MG63 (cell line): ENCODE measurements at places on chromosomes 11 and 22. TPM values are rescaled to one million over a fixed set of nuclear protein-coding genes. Genes with fewer than 3 reads are reported as not detected.

The HEPHL1 gene
- not detected in 2 replicates for total RNA-seq

The NLRP6 gene
- total RNA-seq: not detected in 2 replicates

The DGAT2 gene
- 8.6 and 10.3 TPM in 2 replicates for total RNA-seq

The GAL3ST3 gene
- not detected in 2 replicates for total RNA-seq

The PRR33 gene
- total RNA-seq: not detected in 2 replicates

DNA sequence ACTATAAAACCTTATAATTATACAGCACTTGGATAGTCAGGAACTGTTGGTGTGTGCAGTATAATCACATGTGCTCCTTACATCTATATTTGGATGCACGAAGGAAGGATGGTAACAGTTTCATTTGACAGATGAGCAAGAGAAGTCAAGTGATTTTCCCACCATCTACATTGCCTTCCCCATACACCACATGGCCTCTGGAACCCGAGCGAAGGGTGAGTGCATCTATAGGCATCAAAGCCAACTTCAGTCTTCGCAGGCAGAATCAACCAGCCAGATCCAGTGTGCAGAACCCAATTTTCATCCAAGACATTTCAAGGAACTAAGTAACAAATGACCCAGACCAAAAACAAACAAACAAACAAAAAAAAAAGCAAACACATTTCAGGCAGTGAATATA lies 85.1 kb upstream of the BLID start:
- DNase-seq: no peak

DNA sequence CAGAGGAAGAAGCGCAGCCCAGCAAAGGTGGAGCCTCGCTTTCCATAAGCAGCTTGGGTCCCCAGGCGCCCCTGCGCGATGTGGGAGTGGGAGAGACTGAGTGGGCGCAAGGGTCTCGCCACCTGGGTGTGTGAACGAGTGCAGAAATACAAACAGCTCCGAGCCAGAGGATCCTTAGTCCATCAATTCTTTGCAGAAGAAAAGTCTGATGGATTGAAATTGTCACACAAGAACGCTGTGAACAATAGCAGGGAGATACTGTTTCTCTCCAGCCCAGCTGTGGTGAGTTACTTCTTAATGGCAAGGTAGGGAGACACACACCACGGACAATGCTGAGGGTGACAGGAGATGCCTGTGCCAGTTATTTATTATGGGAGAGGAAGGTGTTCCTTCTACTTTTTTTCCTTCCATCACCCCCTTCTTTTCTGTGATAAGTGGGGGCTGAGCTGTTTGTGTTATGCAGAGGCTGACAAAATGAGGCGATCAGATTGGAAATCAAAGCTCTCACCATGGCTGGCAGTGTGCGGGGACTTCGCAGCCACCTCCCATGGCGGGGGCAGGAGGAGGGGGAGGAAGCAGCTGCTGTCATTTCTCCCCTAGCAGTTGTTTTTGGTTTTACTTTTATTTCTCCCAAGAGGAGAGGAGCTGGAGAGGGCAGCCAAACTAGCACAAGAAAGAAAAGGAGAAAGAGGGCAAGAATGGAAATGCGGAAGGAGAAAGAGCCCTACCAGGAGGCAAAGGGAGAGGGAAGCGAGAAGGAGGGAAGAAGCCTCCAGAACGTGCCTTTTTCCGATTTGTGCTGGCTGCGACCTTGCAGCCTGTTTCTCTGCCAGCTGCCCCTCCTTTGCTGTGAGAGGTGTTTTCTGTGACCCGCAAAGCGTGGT lies 755.8 kb downstream of the NTM start:
- DNase-seq: peak; percentile 55

- no peak for DNase-seq
These were observed 732.7 kb downstream of the TBC1D22A start for GRCh38 chr22:47495110-47495509.

DNA sequence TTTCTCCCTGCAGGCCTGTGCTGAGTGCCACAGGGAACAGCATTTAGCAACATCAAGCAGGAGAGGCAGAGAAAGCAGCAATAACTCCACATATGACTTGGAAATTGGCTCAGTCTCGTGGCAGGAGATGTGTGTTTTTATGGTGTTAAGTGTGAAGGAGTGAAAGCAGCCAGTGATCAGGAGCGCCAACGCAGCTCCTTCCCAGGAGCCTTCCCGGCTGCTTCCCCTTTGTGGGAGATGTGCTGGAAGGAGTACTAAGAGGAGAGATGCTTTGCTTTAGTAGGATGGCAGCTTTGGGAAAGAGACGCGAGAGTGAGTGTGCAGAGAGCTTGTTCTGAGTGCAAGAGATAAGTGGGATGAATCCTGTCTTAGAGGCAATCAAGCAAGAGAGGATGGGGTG lies 54.7 kb upstream of the KIRREL3 start:
- DNase-seq: no peak

GRCh38 chr11:63879598-63880402 lies 37.2 kb downstream of the RCOR2 start:
- peak; percentile 42 for DNase-seq

GRCh38 chr22:23010430-23010829 lies 59.9 kb upstream of the GNAZ start:
- DNase-seq: no peak

DNA sequence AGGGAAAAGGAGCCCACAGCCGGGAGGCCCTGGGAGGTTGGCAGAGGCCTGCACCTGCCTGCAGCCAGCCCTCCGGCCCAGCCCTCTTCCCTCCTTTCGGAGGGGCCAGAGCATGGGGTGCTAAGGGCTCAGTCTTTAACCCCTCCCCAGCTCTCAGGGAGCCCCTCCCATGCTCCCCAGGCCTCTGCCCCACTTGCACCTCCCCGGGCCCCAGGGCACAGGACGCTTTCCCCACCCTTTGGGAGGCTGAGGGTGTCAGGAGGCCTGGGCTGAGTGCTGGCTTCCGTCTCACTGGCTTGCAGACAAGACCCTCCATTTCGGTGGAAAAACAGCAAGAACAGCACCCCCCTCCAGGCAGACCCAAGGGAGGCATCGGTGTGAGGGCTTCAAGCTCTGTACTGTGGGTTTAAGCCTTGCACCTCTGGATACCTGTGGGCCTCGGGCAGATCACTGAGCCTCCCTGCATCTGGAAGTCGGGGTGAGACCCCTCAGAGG lies 7.3 kb downstream of the ASCL2 start:
- DNase-seq: no peak

DNA sequence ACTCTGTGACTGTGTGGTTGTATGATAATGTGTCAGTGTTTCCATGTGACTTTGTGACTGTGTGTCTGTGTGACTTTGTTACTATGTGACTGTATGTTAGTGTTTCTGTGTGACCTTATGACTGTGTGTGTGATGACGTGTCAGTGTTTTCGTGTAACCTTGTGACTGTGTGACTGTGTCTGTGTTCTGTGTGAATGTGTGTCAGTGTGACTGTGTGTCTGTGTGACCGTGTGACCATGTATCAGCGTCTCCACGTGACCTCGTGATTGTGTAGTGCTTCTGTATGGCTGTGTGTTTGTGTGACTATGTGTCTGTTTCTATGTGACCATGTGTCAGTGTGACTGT lies 9.5 kb upstream of the PKNOX2 start:
- no peak for DNase-seq

GRCh38 chr22:32917577-32918354 lies 116.3 kb downstream of the TIMP3 start:
- no peak for DNase-seq

DNA sequence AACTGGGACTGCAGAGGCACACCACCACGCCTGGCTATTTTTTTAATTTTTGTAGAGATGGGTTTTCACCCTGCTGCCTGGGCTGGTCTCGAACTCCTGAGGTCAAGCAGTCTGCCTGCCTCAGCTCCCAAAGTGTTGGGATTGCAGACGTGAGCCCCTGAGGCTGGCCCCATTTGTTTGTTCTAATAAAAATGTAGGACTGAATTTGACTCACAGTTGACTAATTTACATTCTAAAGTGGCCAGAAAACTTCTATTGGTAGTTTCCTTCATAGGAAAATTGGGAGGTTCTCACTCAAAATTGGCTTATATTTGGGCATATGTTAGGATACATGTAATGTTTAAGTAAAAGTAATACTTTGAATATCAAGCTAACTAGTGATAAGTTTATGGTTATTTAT lies 35.0 kb downstream of the PPFIA1 start:
- DNase-seq: peak; percentile 21

DNA sequence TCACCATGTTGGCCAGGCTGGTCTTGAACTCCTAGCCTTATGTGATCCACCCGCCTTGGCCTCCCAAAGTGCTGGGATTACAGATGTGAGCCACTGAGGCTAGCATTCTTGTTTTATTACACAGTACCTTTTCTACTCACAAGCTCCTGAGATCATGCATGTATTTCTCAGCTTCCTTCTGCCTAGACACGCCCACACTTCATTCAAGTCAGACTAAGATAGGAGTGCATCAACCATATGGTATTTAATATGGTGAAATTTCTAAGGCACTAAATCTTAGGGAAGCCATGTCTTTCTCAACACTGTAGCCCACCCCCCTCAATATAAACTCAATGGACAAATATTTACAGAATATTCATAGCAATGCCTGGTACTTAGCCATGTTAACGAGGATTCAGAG lies 62.1 kb downstream of the SLC25A17 start:
- DNase-seq: no peak

DNA sequence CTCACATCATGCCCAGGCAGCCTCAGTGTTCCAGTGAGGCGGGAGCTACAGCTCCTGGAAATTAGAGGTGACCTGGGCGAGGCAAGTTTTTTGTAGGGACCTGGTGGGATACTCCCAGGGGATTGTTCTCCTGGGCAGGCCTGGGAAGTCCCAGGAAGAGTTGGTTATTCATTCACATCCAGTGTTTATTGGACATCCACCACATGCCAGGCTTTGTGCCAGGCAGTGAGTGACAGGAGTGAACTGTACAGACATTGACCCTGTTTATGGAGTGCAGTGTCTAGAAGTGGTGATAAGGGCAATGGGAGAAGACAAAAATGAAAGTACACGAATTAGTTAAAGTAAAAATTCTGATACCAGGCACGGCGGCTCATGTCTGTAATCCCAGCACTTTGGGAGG lies 29.4 kb downstream of the YWHAH start:
- DNase-seq: peak; percentile 15

DNA sequence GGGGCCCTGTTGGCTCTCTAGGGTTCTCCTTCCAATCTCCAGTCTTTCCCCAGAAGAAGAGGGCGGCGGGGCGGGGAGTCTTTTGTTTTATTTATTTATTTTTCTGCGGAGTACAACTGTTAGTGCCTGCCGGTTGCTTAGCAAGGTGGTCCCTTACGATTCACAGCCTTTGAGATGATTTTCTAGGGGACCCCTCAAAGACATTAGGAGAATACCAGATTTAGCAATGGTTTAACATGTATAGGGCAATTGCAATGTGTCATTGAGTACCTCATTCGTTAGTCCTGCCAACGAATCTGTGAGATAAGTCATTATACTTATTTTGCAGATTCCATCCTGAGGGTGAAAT lies 307 bp upstream of the MRPL16 start:
- no peak for DNase-seq

DNA sequence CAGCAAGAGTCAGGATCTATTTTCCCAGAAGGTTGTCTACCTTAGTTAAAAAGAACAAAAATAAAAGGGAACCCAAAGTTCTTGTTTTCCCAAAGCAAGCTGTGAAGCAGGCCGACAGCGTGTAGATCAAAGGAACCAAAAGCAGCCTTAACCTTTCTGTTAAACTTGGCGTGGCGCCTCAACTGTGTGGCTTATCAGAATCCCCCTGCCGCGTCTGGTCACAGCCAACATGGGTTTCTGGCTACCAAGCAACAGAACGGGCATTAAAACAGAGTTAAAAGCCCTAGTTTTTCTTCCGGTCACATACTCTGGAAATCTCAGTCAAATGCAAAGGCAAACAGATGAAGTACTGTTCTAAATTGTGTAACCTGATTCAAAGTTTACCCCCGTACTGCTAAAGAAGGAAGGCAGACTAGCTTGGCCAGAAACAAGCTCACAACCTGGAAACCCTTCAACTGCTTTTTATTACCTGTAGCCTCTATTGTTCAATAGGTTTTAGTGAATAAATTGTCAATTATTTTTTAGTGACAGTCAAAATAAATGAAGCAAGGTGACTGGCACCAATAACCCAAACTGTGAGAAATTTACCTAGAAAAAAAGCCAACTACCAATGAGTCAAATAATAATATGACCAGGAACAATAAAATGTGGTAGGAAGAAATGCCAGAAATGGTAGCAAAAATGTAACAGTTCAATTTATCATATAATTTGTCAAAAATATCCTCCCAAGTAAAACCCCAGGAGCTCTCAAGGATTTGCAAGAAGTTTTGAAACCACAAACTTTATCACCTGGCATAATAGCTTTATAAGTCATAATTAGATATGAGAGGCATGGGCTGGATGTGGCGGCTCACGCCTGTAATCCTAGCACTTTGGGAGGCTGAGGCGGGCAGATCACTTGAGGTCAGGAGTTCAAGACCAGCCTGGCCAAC lies 21.4 kb downstream of the CHKA start:
- DNase-seq: no peak

GRCh38 chr11:32511926-32512325 lies 71.7 kb upstream of the EIF3M start:
- no peak for DNase-seq

DNA sequence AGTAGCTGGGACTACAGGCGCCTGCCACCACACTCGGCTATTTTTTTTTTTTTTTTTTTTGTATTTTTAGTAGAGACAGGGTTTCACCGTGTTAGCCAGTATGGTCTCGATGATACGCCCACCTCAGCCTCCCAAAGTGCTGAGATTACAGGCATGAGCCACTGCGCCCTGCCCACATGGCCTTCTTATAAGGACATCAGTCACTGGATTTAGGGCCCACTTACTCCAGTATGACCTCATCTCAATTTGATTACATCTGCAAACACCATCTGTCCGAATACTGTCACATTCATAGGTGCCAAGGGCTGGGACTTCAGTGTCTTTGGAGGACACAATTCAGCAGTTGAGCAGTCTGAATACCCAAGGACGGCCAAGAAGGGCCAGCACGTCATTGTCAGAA lies 8.2 kb upstream of the PRR5 start:
- DNase-seq: no peak

DNA sequence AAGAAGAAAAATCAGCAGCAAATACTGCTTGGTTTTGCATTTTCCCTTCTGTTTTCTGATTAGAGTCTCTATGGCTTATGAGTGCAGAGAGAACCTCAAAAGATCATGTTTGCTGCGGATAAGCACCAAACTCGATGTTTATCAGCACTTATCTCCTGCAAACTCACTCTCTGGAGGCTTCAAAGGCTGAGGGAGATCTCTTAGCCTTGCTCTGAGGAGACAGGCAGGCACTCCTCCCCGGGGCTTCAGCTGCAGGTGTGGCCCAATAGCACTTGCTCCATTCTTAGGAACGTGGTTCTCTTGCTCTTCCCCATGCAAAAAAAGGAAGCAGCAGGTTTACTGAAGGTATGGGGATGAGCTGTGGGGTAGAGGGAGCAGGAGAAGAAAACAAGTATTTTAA lies 45.1 kb downstream of the FLI1 start:
- DNase-seq: no peak

GRCh38 chr11:64559351-64560138 lies 31.5 kb upstream of the SLC22A12 start:
- no peak for DNase-seq
